Liver (tissue), 10 donors: ENCODE measurements at places on chromosomes 13 and 19. TPM values are rescaled to one million over a fixed set of nuclear protein-coding genes. Genes with fewer than 3 reads are reported as not detected.

CLDN10 gene
- 15.1 TPM for polyA plus RNA-seq

ZNF480 gene
- polyA plus RNA-seq, result 1.8 TPM

GIPR gene
- polyA plus RNA-seq, result 0.08 TPM

- no peak for DNase-seq
Observed at GRCh38 chr13:46149272-46150133, 32.5 kb downstream of the LCP1 start.

ZNF772 gene
- polyA plus RNA-seq, result 0.81 TPM

DNA sequence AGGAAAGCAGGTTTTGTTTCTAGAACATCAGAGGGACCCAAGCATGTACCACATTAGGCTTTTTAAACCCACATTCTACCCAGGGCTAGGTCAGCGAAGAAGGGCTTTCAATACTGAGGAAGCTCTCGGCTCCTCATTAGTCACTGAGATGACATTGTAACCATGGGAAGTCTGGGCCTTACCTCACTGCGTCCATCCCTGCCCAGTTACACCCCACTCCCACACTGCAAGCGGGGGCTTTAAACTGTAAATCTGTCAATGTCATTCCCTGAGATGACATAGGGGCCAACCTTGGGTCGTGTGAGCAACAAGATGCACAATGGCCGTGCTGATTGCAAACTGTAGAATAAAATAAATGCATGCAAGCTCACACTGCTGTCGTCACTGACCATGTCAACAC lies 21.7 kb upstream of the TFDP1 start:
- DNase-seq, result no peak
